ENCODE measurements at places on chromosomes 1 and 21.

DNA sequence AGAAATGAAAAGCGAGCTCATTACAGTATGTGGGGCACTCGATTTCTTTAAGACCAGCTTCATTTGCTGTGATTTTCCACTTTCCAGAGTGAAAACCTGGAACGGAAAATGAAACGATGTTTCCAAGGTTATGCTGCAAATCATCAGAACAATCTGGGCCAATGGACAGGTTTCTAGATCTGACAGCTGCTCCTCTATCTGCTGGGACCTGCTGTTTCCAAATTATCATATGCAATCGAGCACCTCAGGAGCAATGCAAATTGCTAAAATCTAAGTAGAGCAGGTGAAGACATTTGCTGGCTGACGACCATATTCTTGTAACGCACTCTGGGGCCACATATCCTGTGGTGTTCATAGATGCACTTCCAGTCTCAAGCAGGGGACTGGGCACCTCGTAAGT lies 39.7 kb upstream of the TIAM1 start:
- no peak for DNase-seq

DNA sequence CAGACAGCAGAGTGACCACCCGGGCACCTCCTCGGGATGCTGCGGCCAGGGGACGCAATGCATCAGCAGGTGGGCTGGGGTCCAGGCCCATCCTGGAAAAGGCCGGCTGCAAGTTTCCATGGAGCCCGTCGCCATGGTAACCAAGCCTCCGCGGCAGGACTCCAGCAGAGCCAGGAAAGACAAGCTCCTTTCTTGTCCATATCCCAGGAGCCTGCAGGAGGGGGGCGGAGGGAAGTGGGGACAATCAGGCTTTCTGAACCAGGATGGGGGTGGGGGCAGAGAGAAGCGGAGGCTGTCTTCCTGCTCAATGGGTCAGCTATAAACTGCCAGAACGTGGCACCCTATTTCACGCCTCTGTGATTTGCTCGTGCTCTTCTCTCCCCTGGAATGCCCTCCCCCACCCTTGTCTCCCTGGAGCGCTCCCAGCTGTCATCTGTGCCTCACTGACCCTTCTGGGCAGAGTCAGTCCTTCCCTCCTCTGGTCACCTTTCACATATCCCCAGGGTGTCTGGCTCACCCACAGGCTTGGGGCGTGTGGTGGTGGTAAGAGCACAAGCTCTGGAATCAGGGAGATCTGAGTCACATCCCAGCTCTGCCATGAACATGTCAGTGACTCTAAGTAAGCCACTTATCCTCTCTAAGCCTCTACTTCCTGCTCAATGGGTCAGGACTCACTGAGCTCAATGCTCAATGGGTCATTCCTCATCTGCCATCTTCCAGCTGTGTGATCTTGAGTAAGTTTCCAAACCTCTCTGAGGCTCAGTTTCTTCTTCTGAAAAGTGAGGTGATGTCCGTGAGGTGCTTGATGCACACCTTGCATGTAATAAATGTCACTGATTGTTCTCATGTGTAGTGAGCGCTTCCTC lies 58.9 kb upstream of the LAPTM5 start:
- peak; percentile 94 for DNase-seq

GRCh38 chr1:199038156-199038555 lies 399.3 kb downstream of the PTPRC start:
- DNase-seq = no peak

GRCh38 chr1:63316984-63317816 lies 5.2 kb upstream of the FOXD3 start:
- peak; percentile 94 for DNase-seq

DNA sequence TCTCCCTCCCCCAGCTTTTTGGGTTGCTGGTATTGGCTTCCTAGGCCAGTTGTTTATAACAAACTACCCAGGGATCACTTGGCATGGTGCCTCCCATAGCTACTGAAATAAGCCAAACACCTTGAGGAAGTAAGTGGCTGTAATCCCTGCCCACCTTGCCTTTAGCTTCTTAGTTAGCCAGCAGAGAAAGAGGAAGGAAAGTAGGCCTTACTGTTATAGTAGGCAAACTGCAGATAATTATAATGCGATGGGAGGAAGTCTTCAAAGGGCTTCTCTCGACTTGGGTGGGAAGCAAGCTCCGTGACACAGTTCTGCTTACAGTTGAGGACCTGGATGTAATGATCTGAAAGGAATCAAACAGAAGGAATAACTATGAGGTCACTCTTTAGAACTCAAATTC lies 8.2 kb downstream of the P3H1 start:
- DNase-seq = no peak

DNA sequence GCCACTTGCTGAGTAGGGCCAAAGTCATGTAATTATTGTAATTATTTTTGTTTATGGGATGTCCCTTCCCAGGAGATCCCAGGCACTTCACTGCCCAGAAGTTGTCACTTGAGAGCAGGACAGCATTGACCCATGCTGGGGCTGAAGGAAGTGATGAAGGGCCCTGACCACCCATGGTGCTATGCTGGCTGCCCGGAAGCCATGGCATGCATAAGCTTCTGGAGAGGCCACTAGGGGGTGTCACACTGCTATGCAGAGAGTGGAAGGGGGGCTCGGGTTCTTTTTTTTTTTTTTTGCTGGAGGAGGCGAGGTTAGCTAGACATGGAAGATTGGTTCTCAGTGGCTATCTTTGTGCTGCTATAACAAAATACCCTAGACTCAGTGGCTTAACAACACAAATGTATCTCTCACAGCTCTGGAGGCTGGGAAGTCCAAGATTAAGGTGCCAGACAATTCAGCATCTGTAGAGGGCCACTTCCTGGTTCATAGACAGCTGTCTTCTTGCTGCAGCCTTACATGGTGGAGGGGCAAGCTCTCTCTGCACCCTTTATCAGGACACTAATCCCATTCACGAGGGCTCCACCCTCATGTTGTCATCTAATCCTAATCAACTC lies 84.9 kb downstream of the CNIH3 start:
- peak; percentile 94 for DNase-seq

Data from mesendoderm (in vitro differentiated cells).